ENCODE measurements at places on chromosomes 5 and 9.

DNA sequence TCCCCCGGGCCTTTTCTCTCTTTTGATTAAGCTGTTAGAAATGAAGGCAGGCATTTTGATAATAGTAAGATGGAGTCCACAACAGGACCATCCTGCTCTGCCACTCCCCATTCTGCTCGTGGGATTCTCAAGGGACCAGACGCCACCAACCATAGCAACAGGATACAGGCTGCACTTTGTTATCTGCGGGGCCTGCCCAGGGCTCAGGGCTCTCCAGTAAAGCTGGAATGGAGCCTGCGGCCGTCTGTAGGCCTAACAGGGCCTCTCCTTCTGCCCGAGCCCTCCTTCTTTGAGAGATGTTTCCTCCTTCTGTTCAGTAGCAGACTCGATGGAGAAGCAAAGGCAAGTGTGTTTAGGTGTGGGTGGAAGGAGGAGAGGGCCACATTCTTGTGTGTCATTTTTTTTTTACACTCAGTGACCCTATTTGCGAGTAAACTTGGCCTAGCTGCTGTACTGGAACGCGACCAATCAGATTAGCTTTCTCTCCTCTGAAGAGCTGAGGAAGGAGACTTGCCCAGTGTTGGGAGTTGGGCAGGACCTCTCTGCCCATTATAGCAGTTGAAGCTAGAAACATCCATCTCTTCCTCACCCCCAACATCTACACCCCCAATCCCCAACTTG lies 8.9 kb upstream of the EPB41L4B start:
- peak; percentile 54 for DNase-seq

- no peak for DNase-seq
Measured at GRCh38 chr9:83630938-83631457, 8.1 kb downstream of the IDNK start.

GRCh38 chr5:73213566-73213998 lies 40.6 kb downstream of the TMEM174 start:
- DNase-seq: no peak

DNA sequence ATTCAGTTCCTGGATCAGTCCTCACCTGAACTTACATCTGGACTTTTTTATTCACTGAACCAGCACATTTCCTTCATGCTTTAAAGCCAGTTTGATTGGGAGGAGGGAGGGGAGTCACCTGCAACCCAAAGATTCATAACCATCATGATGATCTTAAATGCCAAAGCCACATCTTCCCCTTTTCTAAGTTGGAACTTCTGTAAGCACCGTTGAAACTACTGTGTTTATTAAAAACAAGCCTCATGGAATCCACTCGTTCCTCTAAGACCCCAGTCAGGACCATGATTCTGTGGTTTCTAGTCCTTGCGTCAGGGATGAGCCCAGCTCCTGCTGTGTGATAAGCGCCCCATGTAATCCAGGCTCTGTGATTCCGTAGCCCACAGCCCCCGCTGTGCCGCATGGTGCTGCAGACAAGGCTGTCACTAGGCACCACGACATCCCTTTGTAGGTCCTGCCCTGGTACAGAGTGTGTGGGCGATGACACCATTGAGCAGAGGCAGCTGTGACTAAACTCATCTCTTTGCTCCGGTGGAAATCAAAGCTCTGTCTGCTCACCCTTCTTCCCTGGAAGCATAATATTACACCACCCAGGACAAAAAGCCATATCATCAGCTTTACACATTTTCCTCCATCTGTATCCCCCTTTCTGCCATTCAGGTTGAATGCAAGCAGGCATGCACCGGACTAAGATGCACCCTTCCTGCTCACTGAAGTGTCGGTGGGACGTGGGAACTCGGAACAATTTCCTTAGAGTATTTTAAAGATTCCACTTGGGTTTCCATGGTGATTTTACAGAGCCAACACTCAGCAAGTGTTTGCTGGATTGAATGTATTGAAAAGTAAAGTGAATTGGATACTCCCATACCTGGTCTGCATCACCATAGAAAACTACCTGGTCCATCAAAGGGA lies 132.0 kb upstream of the FSTL4 start:
- no peak for DNase-seq

DNA sequence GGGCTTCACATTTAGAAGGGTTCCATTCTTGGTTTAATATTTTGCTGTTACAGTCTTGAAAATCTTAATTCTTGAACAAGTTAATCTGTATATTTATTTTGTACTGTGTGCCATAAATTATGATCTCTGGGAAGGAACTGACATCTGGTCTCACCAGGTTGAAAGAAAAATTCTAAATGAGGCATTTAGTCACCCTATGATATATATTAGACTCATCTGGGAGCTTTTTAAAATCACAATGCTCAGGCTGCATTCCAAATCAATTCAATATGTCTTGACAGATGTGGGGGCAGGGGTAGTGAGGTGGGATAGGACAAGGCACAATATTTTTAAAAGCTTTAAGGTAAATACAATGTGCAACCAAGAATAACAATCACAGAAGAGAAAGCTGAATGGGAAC lies 569.2 kb downstream of the PRR16 start:
- DNase-seq: no peak

Measured in SW480 (cell line).